ENCODE measurements at places on chromosomes 16 and 17.

DNA sequence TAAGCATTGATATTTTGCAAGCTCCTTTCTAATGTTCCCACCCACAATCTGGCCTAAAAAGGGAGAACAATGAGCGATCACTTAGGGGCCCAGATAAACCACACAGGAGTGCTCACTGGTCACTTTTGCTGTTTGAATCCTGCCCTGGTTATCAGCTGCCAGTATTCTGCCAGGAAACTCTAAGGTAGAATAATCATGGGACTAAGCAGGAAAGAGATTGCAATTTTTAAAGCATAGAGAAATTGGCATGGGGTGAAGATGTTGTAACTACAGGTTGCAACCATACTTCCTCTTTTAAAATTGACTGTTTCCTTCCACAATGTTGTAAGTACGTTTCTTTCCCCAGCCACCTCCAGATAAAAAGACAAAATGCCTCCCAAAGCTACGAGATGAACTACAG lies 251.2 kb upstream of the CDH11 start:
- no peak for DNase-seq

- no peak for DNase-seq
Observed at GRCh38 chr17:27404676-27405075, 51.6 kb upstream of the KSR1 start.

GRCh38 chr17:16272111-16272840 lies 55.3 kb downstream of the PIGL start:
- no peak for DNase-seq

DNA sequence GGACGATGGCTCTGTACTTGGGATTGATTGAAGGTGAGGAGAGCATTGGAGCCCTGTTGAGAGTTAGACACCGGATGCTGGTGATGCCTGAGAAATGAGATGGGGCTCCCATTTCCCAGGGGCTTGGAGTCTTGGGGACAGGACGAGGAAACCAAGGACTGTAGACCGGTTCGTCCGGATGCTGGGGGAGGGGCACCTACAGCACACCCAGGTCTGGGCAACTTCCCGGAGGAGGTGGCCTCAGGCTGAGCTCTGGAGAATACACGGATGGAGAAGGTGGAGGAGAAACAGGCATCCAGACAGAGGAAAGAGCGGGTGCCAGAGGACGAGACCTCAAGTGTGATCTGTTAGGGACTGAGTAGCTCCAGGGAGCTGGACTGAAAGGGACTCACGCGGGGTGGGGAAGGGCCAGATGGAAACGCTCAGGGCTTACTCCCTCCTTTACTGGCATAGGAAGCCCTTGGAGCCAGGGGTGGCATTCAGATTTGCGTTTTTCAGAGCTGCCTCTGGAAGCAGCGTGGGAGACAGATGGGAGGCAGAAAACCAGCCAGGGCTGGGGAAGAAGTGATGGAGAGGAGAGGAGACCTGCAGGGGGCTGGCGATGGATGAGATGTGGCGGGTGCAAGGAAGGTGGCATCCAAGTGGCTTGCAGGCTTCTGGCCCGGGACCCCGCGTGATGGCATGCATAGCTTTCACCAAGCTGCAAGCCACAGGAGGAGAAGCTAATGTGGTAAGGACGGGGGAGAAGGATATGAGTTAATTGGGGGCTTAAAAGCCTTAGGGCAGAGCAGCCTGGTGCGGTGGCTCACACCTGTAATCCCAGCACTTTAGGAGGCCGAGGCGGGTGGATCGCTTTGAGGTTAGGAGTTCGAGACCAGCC lies 8.3 kb downstream of the C1QTNF1 start:
- peak; percentile 71 for DNase-seq

GRCh38 chr16:85984947-85985451 lies 86.0 kb downstream of the IRF8 start:
- DNase-seq, result no peak

- peak; percentile 93 for DNase-seq
Observed at GRCh38 chr17:75036643-75037268, 10.0 kb downstream of the ATP5PD start.

DNA sequence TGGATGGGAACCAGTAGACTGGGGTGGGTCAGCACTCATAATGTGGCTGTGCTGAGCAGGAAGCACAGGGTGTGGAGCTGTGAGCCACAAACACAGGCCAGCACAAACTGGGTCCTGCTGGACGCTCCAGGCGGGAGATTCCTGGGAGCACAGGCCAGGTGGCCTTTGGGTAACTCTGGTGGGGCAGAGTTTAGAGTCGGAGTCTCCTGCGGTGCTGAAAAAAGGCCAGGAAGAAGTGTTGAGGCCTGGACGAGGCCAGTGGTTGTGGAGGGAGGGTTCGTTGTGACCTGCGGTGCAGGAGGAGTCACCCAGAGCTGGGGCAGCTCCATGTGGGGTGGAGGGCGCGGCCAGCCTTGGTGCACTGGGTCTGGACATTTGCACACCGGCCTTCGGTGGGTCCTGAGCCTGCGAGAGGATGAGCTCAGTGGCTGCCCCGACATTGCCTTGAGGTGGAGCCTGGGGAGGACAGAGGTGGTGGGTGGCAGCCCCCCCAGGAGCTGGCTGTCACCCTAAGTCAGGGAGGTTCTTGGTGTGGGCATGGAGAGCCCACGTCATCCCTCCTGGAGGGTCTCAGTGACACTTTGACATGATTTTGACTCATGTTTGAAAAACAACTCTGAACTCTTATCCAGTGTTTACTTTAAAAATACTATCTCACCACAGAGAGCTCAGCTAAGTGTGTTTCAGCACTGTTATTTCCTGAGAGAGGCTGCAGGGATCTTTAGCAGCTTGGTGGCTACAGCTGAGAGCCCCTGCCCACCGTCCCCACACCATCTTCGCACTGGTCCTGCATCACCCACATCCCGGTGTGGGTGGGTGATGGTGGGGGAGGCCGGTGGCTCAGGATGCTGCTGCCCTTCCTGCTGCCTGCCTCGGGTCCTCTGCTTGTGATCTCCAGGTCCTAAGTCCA lies 98.7 kb downstream of the NPIPB11 start:
- no peak for DNase-seq

GRCh38 chr16:88713568-88714419 lies 7.5 kb downstream of the CTU2 start:
- no peak for DNase-seq

DNA sequence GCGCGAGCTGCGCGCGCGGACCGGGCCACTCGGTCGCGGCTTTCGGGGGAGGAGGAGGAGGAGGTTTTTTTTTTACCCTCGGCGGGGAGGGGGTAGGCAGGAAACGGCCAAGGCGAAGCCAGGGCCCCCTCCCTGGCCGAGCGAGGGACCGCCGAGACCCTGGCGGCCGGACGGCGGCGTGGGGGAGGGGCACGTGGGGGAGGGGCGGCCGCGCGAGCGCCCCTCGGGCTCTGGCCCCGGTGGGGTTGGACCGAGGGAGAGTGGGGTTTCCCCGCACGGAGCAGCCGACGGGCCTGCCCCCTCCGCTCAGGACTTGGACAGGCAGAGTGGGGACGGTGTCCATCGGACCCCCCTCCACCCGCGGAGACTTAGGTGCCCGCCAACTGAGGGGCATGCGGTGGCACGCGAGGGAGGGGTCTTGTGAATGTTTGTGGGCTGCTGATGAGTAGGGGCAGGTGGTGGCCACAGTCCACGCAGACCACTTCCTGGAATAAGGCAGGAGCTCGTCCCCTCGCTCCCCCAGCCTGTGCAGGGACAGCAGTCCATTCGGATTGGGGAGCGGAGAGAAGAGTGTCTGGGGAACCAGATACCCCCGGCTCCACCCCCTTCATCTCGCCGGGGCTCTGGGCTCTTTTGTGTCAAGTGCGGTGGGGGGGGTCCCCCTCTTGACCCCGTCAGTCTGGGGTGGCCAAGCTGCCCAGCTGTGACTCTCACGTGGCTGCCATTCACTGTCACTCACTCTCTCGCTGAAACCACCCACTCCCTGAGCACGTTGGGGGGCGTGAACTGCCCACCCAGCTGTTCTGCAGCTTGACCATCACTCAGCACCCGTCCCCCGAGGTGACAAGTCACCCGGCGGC lies 3.0 kb upstream of the CHD3 start:
- no peak for DNase-seq

DNA sequence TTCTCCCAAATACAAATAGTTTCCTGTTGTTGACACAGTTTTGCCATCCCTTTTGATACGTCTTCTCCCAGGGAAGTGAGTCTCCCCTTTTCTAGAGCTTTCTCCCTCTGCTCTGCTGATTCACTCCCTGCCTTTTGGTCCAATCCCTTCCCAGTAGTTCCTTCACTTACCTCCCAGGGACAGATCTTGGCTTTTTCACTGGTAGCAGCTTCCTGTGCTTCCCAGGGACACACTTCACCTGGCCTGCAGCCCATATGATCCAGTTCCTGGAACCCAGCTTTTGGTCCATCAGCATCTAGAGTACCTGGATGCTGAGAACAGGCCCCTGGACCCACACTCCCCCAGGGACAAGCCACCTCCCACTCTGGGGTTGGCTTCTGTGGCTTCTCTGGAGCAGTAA lies 15.8 kb downstream of the GPR179 start:
- no peak for DNase-seq

GRCh38 chr17:40564195-40564882 lies 933 bp downstream of the CCR7 start:
- DNase-seq, result peak; percentile 57

GRCh38 chr17:77890771-77891170 lies 67.7 kb upstream of the TNRC6C start:
- DNase-seq, result no peak

DNA sequence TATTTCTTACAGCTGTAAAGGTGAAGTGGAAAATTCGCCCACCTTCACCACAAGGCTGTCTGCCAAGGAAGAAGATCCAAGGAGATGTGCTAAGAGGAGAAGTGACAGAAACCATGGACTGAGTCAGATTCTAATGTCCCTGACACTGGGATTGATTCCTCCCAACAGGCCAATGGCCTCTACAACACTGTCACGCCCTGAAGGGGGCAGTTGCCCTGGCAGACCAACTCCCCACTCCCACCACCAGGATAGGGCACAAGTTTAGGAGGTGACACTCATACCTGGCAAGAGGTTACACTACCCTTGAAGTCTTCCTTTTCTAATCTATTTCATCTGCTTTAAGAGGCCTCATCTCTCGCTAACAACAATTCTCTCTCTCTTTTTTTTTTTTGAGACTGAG lies 16.1 kb downstream of the PIP4K2B start:
- DNase-seq, result no peak

- no peak for DNase-seq
Observed at GRCh38 chr16:84830765-84831384, 11.1 kb downstream of the CRISPLD2 start.

GRCh38 chr17:1462164-1463112 lies 6.4 kb upstream of the CRK start:
- DNase-seq, result no peak

DNA sequence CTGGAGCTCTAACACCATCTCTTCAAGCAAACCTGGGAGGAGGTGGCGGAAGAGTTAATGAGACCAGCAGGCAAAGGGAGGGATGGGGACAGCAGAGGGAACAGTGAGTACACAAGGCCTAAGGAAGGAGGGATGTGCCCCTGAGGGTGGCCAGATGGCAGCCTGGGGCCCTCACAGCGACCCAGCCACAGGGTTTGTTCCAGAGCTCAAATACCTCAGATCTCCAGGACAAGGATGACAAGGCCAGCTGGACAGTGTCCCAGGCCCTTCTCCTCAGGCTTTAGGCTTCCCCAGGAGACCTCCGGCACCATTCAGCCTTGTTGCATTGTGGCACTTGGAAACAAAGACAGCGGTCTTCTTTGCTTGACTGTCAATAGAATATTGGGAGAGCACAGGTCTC lies 14.9 kb downstream of the CDIP1 start:
- no peak for DNase-seq

- no peak for DNase-seq
Observed at GRCh38 chr16:89393738-89394406, 96.5 kb downstream of the ANKRD11 start.

- no peak for DNase-seq
Observed at GRCh38 chr17:56109836-56110235, 43.4 kb upstream of the ANKFN1 start.

GRCh38 chr17:28725660-28726225 lies 290 bp downstream of the TLCD1 start:
- DNase-seq, result no peak

DNA sequence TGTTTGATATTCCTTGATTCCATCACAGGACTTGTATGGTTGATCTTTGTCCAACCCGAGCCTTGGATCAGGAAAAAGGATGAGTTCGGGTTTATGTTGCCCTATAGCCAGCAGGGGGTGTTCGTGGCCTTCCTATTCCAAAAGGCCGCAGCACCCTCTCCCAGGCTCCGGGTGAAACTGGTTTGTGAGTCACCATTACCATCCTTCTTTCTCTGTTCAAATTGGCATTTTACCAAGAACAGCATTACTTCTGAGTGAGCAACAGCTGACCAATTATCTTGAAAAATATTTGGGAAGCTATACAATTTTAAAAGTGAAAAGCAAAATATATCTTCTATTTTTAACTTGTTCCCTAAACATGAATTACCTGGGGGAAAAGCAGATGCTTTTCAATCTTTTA lies 24.3 kb upstream of the KRT20 start:
- no peak for DNase-seq

DNA sequence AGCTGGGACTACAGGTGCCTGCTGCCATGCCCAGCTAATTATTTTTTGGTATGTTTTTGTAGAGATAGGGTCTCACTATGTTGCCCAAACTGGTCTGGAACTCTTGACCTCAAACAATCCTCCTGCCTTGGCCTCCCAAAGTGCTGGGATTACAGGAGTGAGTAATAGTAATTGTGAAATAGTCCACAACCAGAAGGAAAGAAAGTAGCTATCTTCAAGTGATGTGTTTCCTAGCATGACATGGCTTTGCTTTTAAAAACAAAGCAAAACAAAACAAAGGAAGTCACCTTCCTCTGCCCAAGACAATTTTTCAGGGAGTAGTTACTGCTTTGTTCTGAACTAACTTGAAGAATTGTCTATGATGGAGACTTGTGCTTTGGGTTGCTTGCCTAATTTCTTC lies 27.0 kb downstream of the ATP6V0A1 start:
- no peak for DNase-seq

- no peak for DNase-seq
Observed at GRCh38 chr16:57720142-57720575, 15.4 kb upstream of the KATNB1 start.

DNA sequence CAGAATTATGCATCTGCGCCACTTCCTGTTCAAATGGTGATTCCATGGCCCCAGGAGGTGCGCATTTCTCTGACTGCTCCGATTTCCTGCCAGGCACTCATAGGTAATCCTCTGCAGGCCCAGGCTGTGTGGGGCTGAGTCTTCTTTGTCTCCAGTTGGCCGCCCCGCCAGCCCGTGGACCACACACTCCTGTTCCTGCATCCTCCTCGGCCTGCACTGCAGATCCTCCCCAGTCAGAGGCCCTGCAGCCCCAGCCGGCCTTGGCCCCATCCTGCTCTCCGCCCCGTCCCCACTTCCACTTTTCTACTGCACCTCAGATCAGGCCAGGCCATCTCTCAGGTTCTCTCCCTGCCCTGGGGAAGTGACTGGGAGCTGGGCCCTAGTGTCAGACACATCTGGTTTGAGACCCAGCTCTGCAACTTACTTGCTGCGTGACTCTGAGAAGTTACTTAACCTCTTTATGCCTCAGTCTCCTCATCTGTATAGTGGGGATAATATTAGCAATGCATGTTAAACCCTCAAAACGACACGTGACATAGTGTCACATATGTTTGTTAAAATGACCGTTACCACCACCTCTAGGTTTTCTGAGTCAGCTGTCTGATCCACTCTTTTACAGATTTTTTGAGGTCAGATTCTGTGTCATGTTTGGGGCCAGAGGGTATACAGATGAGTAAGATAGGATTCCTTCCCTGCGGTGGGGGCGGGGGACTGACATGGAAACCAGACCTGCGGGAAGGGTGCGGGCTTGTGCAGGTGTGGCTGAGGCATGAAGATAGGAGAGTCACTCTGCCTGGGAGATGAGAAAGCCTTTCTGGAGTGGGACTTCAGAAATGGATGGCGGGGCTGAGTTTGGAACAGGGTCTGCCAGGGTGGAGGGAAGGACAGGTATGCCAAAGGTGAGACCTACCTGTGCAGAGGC lies 12.8 kb downstream of the RAB11FIP4 start:
- DNase-seq, result peak; percentile 43

Measured in mesenteric fat pad (tissue), 1 donor.